Left ventricle myocardium superior (tissue), 1 donor: ENCODE measurements at places on chromosomes 12 and 14. TPM values are rescaled to one million over a fixed set of nuclear protein-coding genes. Genes with fewer than 3 reads are reported as not detected.

DNA sequence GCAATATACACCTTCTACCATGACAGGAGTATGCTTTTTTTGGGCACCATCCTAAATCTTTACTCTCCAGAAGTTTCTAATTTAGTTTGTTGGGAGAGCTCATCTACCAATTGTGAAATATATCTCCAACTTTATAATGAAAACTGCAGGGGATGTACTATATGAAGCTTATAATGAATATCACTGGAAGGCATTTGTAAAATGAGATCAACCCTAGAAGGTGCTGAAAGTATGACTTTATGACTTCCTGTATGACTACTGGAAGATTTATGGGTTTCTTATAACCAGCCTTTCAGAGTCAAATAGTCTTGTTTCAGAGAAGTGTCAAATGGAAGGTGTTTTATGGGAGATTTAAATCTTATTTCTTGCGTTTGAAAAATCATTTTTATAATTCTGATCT lies 122.9 kb downstream of the MYRFL start:
- no peak for DNase-seq

GRCh38 chr14:93061380-93062012 lies 54.2 kb downstream of the ITPK1 start:
- no peak for DNase-seq

DNA sequence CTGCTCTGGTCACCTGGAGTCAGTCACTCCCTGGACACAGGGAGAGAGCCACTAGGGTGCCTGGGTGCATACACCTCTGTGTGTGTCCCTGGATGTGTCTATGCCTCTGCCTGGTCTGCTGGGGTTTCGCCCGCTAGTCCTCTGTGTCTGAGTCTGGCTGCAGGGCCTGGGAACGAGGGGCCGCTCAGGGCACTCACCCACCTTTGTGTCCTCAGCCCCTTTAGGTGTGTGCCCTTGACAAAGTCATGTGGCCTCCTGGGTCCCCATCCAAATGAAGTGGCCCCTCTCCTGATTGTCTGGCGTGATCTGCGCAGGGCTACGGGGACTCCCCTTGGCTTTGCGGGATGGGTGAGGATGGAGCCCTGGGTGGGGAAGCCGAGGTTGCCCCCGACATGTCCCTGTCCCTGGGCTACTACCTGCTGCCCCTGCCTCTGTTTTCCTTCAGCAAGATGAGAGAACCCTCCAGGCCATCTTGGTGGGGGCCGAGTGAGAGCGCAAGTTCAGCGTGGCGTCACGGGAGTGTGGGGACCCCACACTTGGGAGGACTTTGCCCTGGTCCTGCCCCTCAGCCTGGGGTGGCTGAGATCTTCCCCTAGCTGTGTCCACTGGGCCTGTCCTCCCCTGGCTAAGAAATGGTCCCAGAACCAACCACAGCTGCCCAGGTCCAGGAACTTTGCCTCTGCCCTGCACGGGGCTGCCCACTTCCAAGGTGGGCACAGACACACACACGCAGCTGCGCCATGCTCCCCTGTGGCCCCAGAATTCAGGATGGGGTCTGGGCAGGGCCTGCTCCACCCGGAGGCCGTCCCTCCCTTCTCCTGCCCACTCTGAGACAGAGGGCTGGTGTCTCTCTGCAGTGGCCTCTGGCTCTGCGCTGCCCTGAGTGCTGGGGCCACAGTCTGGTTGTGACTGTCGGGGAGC lies 2.7 kb upstream of the AHNAK2 start:
- no peak for DNase-seq

DNA sequence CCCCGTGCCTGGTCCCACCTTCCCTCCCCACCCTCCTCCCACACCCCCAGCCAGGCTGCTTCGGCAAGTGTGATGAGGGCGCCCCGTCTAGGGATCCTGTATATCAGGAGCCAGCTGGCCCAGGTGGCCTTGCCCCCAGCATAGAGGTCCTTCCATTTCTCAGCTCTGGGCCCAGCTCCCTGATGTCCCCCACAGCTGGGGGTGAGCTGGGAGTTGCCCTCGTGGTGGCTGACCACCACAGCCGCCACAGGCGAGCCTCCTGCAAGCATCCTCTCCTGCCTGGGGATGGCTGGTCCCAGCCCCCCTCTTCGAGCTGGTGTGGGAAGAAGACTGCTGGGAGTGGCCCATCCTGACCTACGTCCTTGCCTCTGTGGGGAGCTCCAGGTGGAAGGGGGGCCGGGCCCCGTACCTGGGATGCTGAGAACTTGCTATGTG lies 7.4 kb downstream of the ASPG start:
- no peak for DNase-seq

DNA sequence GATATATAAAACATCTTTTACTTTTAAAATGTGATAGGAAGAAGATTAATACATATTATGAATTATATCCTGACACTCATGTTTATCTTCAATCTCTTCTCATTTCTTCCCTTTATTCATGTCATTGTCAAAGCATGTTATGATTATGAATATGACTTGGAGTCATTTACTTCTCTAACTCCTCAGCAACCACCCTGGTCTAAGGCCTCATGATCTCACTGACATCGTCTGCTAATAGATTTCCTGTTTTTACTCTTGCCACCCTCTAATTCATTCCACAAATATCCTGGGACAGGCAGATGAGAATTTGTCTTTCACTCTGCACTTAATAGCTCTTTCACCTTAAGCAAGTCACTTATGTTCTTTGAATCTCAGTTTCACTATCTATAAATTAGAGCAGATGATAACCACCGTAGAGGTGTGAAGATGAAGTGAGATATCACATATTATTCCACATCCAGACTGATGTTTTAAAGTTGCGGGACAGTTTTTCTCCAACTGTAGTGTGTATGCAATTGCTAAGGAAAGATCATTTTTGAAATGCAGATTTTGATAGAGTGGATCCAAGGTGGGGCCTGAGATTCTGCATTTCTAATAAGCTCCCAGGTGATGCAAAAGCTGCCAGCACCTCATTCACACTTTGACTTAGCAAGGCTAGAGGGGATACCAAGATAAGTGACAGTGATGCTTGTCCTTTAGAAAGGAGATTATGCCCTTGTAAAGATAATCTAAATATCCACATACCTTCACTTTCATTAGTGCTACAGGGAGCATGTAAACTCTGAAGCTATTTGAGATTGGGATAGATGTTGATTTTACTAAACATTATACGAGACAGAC lies 3.3 kb upstream of the IAPP start:
- no peak for DNase-seq

GRCh38 chr12:48183091-48183875 lies at the start of gene CCDC184:
CCDC184 (plus strand) TSS chr12:48183644; CDS start chr12:48184123, 479 bp downstream.
- peak; percentile 76 for DNase-seq

DNA sequence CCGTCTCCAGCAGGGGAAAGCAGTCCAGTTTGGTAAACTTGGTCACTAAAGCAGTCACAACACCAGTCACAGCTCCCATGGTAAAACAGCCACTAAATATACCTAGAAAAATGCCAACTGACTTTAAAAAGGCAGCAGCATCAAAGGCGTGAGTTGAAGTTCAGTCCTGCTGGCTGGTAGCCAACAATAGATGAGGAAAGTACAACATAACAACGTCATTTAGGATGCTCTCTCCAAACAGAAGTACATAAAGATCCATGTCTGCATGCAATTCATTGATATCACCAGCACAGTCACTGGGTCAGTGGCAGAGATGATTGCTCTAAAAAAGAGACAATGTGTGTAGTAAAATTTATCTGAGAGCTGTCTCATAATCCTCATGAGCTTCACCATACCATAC lies 59.3 kb upstream of the TMPO start:
- no peak for DNase-seq

- DNase-seq = no peak
Measured at GRCh38 chr12:80712866-80713265, 3.8 kb upstream of the MYF5 start.

- no peak for DNase-seq
Measured at GRCh38 chr12:26172539-26172938, 22.8 kb upstream of the SSPN start.

- DNase-seq = no peak
Measured at GRCh38 chr12:27607591-27607990, 83.6 kb downstream of the PPFIBP1 start.

- no peak for DNase-seq
Measured at GRCh38 chr12:116806845-116807440, 68.8 kb downstream of the RNFT2 start.

- DNase-seq = peak; percentile 74
Measured at GRCh38 chr12:5003025-5003666, 40.5 kb upstream of the KCNA5 start.

DNA sequence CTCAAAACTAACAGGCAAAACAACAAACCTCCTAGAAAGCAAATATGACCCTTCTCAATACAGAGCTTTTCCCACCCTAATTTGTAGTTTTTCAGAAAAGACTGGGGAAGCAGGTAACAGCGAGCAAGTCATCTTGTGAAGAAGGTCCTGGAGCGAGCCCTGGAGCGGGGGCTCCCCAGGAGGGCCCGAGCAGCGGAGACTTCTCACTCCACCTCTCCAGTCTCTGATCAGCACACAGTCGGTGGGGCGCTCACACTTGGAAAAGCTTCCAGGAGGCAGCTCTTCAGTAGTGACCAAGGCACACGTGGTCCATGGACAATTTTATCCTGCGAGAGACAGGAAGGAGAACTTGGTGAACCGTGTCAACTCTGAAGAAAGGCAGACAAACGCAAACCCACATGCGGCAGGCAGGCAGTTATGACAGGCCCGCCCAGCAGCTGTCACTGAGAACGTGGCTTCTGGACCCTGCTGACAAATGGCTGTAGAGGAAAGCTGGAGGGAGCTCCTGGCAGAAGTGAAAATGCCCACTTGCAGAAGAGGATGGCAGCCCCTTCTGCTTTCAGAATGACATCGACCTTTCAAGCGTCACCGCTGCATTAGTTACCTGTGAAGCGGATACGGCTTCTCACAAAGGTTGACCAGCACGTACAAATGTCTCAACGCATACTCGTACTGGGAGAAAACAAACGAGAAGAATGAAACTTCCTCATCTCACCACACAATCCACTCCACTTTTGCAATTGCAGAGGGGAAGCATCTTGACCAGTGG lies 44.2 kb downstream of the LGMN start:
- no peak for DNase-seq

- no peak for DNase-seq
Measured at GRCh38 chr14:70934502-70935134, 27.4 kb downstream of the PCNX1 start.

- DNase-seq = no peak
Measured at GRCh38 chr14:59583755-59584154, 7.1 kb upstream of the CCDC175 start.

- no peak for DNase-seq
Measured at GRCh38 chr12:73235387-73235786, 963.2 kb downstream of the TRHDE start.

DNA sequence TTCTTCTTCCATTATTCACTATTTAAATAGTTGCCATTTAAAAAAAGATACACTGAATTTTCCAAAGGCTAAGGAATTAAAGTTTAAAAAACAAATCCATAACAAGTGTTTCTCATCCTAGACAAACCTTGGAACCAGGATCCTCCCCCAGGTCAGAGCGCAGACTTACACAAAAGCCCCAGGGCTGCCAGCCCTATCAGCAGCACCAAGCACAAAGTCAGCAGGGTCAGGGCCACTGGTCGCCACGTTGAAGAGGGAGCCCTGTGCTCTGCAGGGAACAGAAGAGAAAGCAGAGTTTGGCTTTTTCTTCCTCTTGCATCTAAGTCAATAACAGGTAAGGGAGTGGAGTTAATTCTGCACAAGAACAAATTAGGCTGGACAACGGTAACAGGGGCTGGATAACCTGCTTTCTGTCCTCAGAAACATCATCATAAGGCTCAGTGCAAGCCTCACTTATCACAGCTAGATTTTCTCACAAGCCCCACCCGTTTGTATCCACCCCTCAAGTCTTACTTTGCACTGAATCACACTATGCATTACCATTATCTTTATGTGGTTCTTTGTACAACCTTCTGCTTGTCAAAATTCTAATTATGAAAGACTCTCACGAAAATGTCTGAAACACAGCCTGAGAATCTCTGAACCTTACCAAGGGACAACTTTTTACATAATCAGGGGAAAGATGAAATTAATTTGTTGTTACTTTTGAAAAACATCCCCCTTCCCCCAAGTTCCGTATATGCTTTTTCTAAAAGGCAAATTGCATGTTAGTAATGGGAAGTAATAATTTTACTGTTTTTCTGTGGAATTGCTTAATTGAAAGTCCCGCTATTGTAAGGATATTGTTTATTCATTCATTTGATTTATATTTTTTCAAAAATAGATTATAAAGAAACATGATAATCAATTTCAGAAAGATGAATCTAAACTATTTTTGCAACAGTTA lies 9.6 kb downstream of the CLEC1A start:
- DNase-seq = no peak

DNA sequence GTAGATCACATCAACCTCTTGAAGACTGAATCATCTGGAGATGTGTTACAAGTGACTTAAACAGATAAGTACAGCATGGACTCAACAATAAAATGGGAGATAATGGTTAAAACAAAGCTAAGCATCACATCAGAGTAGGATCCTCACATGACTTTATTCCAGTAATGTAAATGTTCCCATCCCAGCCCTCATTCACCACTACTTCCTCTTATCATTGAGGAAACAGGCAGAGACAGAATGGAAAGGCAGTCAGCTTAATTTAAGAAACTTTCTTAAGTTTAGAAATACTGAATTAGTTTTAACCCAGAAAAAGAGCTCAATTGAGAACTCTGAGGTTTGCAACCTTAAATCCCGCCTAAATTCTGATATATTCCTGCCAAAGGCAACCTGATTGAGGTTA lies 1.2 kb upstream of the ALG10 start:
- no peak for DNase-seq

GRCh38 chr14:54579621-54580020 lies 12.7 kb downstream of the SAMD4A start:
- DNase-seq = no peak

GRCh38 chr12:3892631-3893030 lies 19.4 kb upstream of the PARP11 start:
- no peak for DNase-seq

DNA sequence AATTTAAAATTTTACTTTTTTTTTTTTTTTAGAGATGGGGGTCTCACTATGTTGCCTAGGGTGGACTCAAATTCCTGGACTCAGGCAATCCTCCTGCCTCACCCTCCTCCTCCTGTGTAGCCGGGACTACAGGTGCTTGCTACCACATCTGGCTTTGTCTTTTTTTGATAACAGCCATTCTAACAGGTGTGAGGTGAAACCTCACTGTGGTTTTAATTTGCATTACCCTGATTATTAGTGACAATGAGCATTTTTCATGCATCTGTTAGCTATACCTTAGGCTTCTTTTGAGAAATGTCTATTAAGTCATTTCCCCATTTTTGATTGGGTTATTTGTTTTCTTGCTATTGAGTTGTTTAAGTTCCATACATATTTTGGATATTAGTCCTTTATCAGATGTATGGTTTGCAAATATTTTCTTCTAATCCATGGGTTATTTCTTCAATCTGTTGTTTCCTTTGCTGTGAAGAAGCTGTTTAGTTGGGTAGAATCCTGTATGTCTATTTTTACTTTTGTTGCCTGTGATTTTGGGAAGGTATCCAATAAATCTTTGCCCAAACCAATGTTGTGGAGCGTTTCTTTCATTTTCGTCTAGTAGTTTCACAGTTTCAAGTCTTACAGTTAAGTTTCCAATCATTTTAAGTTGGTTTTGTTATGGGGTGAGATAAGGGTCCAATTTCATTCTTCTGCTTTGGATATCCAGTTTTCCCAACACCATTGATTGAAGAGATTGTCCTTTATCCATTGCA lies 86.1 kb downstream of the MYF5 start:
- no peak for DNase-seq

GRCh38 chr12:34219046-34219770 lies 196.9 kb downstream of the ALG10 start:
- no peak for DNase-seq

- DNase-seq = no peak
Measured at GRCh38 chr12:132099739-132100138, 44.4 kb downstream of the DDX51 start.

The MGP gene
- 295 TPM for total RNA-seq

The DNAJC22 gene
- total RNA-seq = 0.10 TPM

The HOXC12 gene
- total RNA-seq = not detected

The GPR135 gene
- total RNA-seq = 2.0 TPM

The PTPN6 gene
- total RNA-seq = 6.0 TPM

The SLC5A8 gene
- not detected for total RNA-seq
